ENCODE measurements at places on chromosomes 13 and 19. TPM values are rescaled to one million over a fixed set of nuclear protein-coding genes. Genes with fewer than 3 reads are reported as not detected.

Gene PNKP
- 113 TPM for total RNA-seq

Gene APC2
- not detected for total RNA-seq

Gene PIP5K1C
- 19.7 TPM for total RNA-seq

Gene C5AR1
- 1.0 TPM for total RNA-seq

Gene COMMD6
- 128 TPM for total RNA-seq

Gene LMTK3
- total RNA-seq, result 3.7 TPM

Gene KLK3
- not detected for total RNA-seq

Gene MFSD12
- 63.5 TPM for total RNA-seq

Gene PRSS57
- total RNA-seq, result not detected

Gene LILRB1
- 0.92 TPM for total RNA-seq

Gene ADAMTS10
- 4.9 TPM for total RNA-seq

Gene SWSAP1
- total RNA-seq, result 3.4 TPM

Data from activated CD8-positive, alpha-beta T cell treated with anti-CD3 and anti-CD28 coated beads, Interleukin-2, amount 10 ng/mL, durations not matched to agents 7 days and 5 days (primary cell).